Frontal cortex (tissue), 4 donors: ENCODE measurements at places on chromosomes 5 and 9.

DNA sequence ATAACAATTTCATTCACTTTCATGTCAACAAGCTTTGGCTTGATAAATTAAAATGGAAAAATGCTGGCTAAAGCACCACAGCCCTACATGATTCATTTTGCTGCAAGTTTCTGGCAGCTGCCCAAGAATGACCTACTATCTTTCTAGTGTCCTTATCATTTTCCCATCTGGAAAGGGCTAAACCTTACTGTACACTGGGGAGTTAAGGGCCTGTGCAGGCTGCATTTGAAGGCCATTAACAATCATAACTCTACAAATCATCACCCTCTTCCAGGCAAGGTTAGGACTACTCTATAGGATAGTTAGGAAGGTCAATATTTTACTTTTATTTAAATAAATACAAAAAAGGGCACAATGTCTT lies 579.7 kb upstream of the ZNF608 start:
- DNase-seq = no peak

DNA sequence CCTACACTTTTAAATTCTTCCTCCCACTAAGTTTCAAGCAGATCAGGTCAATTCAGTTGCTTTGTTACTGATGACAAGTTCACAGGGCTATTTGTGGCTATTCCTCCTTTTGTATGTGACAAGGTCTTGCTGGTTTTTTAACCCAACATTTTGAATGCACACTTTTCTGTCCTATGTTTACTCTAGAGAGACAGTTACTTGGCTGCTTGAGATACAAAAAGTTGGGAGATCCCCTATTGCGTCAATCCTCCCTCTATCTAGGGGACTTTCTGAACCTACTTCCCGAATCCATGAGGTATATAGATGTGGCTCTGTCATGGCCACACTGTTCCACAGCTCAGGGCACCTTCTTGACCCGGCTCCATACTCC lies 386.7 kb downstream of the NTRK2 start:
- DNase-seq = no peak

DNA sequence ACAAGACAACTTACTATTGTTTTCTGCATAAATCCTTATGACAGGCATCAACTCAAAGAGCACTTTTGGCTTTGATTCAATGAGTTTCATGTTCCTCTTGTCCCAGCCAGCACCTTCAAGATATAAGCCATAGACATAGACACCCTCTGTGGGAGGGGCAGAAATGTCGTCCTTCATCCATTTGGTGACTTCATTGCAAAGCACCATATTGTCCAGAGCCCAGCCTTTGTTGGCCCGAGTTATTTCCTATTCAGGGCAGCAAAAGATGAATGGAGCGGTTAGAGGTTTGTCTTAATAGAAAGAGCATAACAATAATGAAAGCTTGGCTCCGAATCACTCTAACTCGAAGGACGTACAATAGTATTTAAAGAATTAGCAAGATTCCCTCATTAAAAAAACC lies 243.9 kb downstream of the DNAH5 start:
- DNase-seq = no peak

DNA sequence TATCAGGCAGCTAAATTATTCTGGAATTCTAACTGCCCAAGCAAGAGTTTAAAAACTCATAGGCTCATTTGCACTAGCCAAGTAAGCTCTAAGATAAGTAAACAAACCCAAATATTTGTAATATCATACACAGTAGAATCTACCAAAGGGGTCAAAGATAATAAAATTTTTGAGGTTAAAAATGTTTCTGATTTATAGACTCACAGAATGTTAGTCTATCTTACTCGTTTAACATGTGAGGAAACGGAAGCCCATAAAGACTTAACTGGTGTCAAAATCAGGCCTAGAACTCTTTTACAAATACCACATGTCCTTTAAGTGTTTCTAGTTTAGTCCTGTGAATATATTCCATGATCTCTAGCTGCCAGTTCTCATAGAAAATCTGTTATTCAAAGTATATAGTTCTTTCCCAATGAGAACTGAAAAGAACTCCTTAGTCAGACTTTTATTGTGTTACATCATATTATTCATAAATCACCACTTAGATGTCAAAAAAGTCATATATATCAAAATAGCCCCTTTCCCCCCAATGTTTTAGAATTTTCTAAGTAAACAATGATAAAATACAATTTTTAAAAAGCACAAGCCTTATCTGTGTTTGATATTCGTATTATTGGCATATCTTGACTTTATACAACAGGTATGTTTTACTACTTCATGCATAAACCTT lies 13.9 kb downstream of the RAB14 start:
- no peak for DNase-seq

DNA sequence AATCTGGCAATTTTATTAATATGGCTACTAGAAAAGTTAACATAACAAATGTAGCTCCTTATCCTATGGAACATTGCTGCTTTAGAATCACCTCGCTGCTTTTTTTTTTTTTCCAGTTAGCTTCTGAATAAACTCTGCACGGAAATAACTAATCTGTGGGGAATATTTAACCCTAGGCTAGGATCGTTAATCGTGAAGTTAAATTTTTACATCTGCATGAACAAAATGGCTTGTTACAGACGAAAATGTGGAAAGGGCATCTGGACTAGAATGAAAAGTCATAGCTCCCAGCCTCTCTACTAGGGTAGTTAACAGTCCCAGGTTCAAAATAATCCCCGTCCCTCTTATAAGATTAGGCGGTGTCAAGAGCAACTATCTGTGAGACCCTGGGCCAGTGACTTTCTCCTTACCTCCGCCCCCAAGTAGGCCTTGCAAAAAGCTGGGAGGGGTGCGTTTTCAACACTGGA lies 470 bp upstream of the SLC22A5 start:
- DNase-seq = no peak

GRCh38 chr5:86679529-86679928 lies 61.8 kb downstream of the COX7C start:
- peak; percentile 6 for DNase-seq

DNA sequence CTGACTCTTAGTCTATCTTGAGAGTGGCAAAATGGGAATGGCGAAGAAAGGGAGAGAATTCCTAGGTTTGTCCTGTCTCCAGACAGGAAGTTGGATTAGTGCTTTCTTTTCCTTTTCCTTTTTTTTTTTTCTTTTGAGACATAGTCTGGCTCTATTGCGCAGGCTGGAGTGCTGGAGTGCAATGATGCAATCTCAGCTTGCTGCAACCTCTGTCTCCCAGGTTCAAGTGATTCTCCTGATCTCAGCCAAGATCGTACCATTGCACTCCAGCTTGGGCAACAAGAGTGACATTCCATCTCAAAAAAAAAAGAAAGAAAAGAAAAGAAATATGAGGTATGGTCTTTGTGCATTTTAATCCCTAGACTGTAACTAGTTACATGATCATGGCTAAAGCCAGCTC lies 12.6 kb upstream of the KIF27 start:
- DNase-seq = no peak

- DNase-seq = no peak
Observed at GRCh38 chr5:178453224-178453623, 137.0 kb downstream of the COL23A1 start.

DNA sequence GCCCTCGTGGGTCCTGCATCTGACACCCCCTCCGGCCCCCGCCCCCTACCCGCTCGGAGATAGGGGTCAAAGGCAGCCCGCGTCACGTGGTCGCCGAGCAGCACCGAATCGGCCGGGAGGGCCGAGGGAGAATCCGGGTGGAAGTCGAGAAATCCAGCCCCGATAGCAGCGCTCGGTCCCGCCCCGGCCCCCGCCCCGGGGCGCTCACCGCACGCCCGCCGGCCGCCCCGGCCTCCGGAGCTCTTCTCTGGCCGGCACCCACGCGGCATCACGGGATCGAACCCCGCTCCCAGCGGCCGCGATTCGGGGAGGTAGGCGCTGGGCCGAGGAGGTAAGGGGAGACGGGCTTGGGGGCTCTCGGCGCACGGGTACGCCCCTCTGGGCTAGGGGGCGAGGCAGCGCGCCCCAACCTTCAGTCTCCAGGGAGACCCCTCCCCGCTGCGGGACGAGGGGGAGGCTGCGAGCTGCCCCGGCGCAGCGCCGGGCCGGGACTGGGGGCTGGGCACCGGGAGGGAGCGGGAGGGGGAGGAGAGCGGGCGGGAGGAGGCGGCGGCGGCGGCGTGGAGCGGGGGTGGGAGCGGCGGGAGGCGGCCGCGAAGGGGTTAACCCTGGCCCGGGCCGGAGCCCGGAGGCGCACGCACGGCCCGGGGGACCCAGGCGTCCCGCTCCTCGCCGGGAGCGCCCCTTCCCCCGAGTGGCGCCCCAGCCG lies 22.1 kb upstream of the NDST1 start:
- DNase-seq = peak; percentile 78

GRCh38 chr5:168978015-168978414 lies 322.9 kb downstream of the SLIT3 start:
- DNase-seq = no peak

- no peak for DNase-seq
Observed at GRCh38 chr5:14342306-14342705, 199.2 kb downstream of the TRIO start.

DNA sequence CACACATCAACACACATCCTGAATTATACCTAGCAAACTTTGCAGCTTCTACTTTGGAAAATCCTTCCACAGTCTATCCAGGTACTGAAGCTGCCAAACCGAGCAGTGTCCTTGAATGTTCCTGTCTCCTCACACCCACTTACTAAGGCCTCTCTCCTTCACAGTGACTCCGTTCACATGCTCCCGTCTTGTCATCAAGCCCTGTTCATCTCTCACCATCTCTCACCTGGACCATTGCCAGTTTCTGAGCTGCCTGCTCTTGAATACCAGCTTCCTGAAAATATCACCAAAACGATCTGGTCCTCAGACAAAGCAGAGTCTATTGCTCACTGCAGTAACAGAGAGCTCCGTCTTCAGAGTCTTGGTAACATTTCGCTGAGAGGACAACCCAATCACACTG lies 57.4 kb downstream of the GCNT1 start:
- no peak for DNase-seq

- DNase-seq = no peak
Observed at GRCh38 chr9:116671605-116672004, 15.5 kb upstream of the TRIM32 start.

- no peak for DNase-seq
Observed at GRCh38 chr5:29779141-29779540, 1414.3 kb upstream of the CDH6 start.

- no peak for DNase-seq
Observed at GRCh38 chr5:43851741-43852140, 248.8 kb downstream of the NNT start.

DNA sequence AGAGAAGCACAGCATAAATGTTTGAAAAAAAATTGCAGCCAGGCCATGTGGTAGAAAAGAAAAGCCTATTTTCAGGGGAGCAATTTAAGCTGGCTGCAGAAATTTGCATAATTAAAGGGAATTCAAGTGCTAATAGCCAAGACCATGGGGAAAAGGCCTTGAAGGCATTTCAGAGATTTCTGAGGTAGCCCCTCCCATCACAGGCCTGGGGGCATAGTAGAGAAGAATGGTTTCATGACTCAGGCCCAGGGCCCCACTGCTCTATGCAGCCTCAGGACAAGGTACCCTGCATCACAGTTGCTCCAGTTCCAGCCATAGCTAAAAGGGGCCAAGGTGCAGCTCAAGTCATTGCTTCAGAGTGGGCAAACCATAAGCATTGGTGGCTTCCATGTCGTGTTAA lies 1416.0 kb downstream of the EFNA5 start:
- DNase-seq = no peak

- DNase-seq = no peak
Observed at GRCh38 chr9:130346431-130346830, 80.9 kb downstream of the HMCN2 start.

DNA sequence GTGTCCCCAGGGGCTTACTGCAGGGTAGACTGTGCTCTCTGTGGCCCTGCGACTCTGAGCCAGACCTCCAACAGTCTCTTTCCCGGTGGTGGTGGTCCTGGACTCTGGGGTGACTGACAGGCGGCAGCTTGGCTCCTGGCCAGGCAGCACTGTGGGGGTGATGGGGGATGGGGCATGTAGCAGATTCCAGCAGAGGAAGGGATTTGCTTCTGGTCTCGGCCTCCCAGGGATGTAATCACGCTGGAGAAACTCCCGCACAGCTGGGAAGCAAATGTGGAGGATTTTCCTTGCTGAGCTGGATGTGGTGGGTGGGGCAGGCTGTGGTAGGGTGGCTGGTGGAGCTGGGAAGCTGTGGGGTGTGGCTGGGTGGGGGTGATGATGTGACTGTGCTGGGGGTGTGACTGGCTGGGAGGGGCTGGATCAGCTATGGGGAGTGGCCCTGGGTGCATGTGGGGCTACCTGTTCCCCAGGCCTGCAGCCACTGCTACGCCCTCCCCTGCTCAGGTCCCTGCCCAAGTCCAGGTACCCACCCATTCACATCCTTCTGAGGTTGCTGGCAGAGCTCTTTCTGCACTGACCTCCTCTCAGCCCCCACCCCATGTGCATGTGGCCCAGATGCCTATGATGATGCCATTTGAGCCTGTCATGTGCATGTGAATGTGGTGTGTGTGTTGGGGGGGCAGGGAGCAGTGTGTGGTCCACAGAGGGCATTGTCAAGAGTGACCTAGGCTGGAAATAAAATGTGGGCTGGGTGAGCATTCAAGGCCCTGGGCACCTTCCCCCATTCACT lies 3.8 kb downstream of the NDST1 start:
- DNase-seq = no peak

DNA sequence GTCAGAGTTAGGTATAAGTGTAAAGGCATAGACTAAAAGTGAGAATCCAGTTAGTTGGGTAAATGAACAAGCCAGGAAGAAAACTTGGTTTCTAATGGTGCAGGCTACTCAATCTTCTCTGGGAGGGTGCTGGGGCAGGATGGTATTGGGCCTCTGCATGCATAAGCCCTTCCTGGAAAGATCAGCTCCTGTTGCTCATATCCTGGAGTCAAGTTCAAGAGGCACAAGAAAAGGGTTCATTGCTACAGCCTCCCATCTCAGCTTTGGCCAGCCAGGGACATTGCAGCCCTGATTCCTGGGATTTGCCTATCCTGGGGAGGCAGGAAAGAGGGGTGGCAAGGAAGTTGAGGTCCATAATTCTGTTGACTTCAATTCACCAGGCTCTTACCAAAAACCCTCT lies 40.7 kb upstream of the ATP6V1G1 start:
- no peak for DNase-seq

GRCh38 chr5:127440831-127441230 lies 76.6 kb upstream of the PRRC1 start:
- no peak for DNase-seq

- no peak for DNase-seq
Observed at GRCh38 chr5:83001796-83002381, 75.3 kb downstream of the TMEM167A start.

DNA sequence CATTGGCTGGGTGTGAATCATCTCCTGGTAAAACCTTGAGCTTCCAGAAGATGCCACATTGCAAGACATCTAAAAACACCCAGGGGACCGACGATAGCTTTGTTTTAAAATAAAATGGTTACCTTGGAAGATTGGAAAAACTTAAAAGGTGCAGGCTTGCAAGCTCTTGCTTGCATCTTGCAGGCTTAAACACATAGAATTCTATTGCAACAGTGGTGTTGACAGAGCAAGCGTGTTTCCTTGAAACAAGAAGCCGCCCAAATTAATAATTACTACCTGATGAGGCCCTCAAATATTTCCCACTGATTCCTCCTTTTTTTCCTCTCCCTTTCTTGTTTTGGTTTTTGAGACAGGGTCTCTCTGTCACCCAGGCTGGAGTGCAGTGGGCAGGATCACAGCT lies 137.1 kb upstream of the BASP1 start:
- no peak for DNase-seq
